ENCODE measurements at places on chromosomes 6 and 20.
A peak's percentile ranks its signal among the peaks of the same experiment; 100 is the strongest.

GRCh38 chr6:165092881-165093595, 216.4 kb downstream of the C6orf118 start:
- peak; percentile 63 for DNase-seq

GRCh38 chr6:38113825-38114576, 294.5 kb downstream of the ZFAND3 start:
- DNase-seq: no peak

DNA sequence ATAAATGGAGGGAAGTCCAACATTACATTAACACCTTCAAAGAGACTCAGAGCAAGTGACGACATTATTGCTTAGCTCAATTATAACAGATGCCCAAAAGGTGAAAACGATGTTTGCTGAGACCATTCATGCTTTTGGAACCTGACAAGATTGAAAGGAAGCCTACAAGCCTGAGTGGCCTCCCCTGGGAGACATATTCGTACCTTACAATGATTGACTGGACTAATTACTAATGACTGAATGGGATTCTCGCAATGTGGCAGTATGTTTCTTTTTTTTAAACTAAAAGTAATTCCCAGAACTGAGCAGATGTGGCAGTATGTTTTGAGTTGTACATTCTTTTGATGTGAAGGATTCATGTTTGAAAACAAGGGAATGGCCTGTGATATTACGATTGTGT, 49.9 kb downstream of the VEGFA start:
- no peak for DNase-seq

DNA sequence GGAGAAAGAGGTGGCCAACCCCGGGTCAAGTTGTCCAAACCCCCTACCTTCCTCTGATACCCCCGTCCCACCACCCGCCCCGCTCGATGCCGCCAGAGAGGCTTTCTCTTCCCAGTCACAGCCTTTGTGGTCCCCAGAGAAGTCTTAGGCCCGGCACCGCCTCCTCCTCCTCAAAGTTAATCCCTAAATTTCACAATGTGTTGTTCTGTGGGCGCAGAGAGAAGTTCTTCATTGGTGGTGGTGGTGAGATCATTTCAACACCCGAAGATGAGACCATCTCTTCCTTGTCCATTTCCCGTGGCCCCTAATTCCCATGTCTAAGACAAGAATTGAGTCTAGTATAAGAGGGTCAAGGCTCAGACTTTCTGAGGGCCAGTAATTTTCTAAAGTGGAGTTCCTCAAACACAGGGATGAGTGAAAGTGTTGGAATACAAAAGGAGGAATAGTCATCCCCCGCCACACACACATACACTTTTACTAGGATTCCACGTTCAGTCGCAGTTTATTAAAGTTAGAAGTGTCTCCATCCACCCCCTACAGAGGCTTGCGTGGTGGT, 10.4 kb downstream of the TRIM31 start:
- DNase-seq: no peak

GRCh38 chr20:7696311-7696710, 243.9 kb downstream of the HAO1 start:
- DNase-seq: no peak

- DNase-seq: peak; percentile 72
Observed at GRCh38 chr6:150403458-150404246, 34.8 kb downstream of the IYD start.

- DNase-seq: no peak
Observed at GRCh38 chr20:20465252-20465651, 97.3 kb downstream of the INSM1 start.

DNA sequence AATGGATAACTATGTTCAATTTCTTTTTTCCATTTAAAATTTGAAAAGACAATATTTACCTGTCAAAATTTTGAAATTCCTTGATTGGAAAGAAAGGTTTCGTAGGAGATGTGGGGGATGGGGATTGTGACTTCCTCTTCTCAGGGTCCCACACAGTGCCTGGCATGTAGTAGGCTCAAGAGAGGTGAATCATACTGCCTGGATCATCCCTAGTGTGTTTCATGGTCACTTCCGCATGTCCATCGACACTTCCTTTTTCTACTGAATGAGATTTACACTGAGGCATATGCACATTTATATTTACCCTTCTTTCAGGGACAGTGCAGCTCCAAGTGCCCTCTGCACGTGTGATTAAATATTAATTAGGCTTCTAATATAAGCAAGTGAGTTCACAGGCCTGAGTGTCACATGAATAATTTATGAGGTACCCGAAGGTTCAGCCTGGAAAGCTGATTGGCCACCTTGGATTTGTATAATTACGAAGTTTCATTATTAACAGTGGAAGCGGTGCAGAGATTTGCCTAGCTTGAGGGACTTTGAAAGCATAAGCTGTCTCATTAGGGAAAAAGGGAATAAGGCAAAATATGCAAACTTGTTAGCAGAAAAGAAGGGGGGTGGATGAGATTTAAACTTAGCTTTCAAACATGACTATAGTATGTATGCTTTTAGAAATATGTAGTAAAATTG, 177.5 kb upstream of the MMS22L start:
- DNase-seq: no peak

DNA sequence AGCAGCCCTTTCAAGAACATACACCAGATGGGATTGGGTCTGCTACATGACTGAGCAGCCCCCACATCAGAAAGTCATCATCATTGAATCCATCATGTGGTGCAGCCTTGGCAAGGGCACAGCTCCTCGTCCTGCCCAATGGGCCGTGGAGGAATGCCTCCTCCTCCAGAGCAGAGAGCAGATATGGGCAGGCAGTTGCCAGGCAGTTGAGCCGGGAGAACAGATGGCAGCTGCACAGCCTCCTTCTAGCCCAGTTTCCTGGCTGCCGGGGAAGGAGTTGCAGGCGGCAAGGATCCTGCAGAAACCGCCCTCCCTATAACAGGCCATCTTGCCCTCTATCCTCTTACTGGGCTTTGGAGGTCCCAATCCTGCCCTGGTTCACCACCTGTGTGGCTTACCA, 11.9 kb upstream of the ZFAND3 start:
- no peak for DNase-seq

DNA sequence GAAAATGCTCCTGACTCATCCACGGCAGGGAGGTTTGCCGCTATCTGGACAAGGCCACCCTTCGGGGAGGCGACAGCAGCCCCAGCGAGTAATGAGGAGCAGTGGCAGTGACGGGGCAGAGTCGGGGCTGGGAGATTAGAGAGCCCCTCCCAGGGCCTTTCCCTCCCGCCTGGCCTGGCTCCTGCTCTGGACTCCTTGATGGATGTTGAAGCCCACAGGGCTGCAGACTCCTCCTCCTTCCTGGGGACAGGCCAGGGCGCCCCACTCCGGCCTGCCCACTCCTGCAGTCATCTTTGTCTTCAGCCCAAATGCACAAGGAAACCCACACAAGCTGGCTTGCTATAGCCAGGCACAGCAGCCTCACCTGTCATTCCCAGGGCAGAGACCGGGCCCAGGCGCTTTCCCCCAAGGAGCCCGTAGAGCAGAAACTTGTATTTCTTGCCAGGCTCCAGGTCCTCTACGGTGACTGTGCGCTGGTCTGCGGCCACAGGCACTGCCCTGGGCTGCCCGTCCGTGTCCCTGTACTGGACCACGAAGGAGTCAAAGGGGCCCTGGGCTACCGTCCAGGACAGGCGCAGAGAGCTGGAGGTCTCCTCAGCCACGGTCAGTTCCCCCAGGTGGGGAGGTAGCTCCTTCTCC, 7.7 kb downstream of the CYP21A2 start:
- peak; percentile 76 for DNase-seq

DNA sequence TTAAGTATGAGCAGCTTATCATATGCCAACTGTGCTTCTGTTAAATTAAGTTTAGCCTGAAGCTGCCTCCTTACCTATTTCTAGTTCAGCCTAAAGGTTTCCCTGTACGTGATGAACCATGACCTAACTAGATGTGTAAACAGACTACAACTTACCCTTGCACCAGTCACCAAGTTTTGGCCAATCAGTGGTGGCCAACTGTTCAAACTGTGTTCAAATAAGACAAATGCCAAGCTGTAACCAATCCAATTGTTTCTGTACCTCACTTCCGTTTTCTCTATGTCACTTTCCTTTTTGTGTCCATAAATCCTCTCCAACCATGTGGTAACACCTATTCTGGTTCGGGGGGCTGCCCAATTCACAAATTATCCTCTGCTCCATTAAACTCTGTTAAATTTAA, 6.0 kb upstream of the SLC2A10 start:
- no peak for DNase-seq

DNA sequence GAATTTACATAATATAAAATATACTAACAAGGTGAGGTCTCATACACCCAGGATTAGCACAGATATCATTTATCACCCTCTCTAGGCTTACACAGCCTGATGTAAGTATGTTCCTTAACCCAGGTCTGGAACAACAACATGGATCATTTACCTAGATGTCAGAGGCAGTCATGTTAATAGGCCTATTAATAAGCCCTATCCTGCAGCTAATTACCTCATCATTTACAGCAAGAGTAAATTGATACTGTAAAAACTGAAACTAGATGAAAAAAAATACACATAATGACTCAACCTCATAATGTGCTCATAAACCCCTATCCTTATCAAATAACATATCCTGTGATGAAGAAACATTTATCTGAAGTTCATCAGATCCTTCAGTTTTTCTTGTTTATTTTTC, 334.3 kb upstream of the MANEA start:
- no peak for DNase-seq

DNA sequence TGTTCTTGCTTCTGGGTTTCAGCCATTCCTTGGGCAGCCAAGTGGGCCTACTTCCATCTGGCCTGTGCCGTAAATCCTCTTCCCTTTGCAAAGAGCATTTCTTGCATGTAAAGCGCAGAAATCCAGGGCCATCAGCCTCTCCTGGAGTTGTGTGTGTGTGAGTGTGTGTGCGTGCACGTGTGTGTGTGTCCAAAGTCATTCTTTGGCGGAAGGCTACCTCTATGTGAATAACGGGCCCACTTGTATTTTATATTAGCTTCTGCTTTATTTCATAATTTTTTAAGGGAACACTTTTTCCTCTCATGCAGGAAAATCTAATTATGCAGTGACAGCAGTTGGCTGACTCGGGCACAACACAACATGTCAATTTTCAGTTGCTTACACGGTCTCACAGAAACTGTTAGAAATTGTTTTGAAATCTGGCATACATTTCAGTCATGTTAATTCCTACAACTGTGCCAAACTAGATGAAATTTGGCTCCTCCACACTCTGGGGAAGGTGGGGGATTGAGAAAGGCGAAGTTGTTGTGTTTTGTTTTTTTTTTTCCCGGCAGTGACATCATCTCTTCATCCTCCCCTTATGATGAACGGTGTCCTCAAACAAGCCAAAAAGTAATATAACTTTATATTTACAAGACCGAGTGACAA, 223.7 kb upstream of the TSHZ2 start:
- DNase-seq: no peak

- DNase-seq: peak; percentile 94
Observed at GRCh38 chr6:4732691-4733315, 43.4 kb upstream of the CDYL start.

GRCh38 chr6:11006061-11006460, 38.0 kb downstream of the ELOVL2 start:
- DNase-seq: no peak

GRCh38 chr6:89321131-89321970, 6.3 kb upstream of the GABRR2 start:
- no peak for DNase-seq

DNA sequence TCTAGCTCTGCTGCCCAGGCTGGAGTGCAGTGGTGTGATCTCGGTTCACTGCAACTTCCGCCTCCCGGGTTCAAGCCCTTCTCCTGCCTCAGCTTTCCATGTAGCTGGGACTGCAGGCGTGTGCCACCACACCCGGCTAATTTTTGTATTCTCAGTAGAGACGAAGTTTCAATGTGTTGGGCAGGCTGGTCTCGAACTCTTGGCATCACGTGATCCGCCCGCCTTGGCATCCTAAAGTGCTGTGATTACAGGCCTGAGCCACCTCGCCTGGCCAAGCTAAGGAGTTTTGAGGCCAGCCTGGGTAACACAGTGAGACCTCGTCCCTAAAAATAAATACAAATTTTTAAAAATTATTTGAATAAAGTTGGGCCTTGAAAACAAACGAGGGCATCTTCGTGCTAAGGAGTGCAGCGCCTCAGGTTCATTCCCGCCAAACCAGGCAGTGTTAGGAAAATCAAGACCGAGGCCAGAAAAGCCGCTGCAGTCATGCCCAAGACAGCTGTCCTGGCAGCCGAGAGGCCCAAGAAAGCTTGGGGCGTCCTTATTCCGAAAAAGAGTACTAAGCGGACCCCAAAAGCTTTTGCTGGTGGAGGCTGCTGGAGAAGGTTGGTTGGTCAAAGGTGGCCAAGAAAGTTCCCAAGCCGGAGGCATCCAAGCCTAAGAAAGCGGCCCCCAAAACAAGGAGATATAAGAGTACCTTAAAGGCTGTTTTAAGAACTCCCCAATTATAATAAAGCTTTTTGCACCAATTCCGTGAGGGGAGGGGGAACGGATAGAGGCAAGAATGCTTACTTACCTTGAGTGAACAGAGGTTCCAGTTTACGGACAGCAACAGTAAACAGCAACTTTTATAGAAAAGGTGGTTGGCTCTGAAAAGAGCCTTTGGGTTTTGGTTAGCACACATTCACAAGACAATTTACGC, 109.0 kb downstream of the HFE start:
- DNase-seq: peak; percentile 32

GRCh38 chr6:37585937-37586336, 86.2 kb upstream of the CCDC167 start:
- DNase-seq: no peak

- no peak for DNase-seq
Observed at GRCh38 chr20:44450903-44451450, 24.7 kb upstream of the TTPAL start.

DNA sequence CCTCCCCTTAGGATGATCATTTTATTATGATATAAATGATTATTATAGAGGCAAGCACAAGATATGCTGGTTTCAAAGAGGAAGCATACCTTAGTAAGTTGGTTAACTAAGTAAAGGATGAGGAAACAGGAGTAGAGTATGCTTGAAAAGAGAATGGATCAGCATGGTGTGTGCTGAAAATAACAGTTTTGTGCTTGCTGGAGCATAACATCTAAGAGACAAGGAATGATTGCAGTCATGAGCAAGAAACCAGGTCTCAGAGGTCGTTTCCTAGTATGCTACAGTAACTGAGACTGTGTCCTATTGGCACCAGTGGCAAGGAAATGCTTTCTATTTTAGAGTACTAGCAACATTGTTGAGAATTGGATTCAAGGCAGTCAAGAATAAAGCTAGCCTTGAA, 34.1 kb downstream of the CDC40 start:
- no peak for DNase-seq

GRCh38 chr20:18428490-18429173, 38.2 kb downstream of the DZANK1 start:
- DNase-seq: no peak
